ENCODE measurements at places on chromosomes 2 and 18.

GRCh38 chr18:51953521-51953920 is 386.5 kb upstream of the DCC start:
- DNase-seq = no peak

GRCh38 chr2:175430236-175430635 is 248.7 kb upstream of the ATP5MC3 start:
- DNase-seq = no peak

- DNase-seq = no peak
Measured at GRCh38 chr2:67840460-67841068, 222.2 kb downstream of the C1D start.

DNA sequence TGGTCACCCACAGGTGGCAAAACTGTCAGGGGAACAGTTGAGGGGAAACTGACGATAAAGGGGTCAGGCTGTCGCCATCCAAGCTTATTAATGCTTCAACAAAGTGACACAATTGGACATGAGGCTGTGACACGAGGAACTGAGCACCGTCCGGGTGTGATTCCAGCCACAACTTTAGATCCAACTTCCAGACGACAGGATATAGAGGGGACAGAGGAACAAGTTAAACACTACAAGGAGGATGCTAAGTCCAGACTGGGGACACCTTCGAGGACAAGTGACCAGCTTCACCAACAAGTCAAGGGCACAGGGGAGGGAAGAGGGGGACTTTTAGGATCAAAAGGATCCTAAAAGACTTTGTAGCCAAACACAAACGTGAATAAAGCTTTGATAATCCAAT is 23.8 kb downstream of the BOK start:
- DNase-seq = no peak

DNA sequence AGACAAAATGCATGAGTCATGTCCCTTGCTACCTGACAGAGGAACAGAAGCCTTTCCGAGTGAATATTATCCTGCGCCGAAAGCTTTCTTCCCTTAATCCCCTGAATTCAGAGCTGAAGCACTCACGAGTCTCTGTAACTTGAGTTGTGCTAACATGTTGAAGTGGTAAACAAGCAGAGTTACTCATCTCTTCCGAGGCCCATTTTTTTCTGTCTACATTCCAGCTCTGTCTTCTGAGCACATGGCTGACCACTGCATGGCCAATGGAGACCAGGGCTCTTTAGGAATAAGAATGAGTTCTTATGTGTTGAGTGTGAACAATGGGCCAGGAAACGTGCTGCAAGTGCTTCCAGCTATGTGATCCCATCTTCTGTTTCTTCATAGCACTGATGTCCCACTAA is 73.1 kb upstream of the PID1 start:
- DNase-seq = no peak

DNA sequence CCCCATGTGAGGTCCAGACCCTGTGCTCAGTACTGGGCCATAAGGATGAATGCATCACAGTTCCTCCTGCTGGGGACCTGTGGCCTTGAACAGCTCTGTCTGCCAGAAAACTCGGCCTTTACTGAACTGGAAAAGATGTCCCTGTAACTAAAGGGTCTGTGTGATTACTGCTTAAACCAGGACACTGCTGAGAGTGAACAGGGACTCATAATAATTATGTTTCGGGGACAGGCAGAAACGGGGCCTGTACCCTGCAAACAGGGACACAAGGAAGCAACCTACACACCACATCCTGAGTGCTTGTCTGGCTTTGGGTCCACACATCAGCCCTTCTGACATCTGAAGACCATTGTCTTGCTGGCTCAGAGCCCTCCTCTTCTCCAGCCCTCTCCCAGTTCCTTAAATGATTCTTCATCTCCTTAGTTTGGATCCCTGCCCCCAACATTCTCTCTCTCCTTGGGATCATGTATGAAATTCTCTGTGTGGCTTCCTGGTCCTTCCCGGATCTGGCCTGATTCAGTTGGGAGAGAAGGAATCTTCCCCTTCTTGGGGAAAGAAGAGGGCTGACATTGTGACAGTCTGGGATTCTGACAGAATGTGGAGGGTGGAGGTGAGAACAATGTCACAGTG is 248.0 kb downstream of the MYCN start:
- DNase-seq = no peak

DNA sequence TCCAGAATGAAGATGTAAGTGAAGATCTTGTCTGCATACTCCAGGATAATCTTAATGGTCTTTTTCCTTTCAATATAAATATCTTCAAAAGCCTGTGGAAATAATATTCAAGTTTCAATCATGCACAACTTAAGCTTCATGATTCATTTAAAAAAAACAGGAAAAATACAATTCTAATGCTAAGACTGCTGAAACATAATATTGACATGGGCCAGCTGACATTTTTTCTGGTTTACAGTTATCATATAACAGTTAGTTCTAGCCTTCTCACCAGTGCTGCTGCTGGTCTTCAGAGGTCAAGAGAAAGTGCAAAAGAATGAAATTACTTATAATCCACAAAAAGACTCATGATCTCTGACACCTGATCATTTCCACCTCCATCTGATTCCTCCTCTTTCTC is 110.4 kb upstream of the SCN1A start:
- DNase-seq = no peak

- DNase-seq = no peak
Measured at GRCh38 chr2:132669908-132670495, at the start of gene LYPD1. Gene LYPD1 (minus strand): TSS chr2:132670205. CDS start chr2:132669932, 273 bp downstream.

DNA sequence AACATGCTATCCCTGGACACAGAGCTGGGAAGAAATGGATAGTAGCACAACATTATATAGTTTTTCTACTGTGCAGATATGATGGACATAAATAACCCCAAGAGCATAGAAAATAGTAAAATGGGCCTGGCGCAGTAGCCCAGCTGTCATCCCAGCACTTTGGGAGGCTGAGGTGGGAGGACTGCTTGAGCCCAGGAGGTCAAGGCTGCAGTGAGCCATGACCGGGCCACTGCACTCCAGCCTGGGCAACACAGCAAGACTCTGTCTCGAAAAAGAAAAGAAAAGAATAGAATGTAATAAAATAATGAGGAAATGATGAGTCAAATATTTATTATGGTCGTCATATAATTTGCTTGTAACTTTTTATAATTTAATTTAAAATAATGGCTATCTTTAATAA is 7.5 kb upstream of the GAREM2 start:
- no peak for DNase-seq

- DNase-seq = no peak
Measured at GRCh38 chr2:143473820-143474219, 344.6 kb downstream of the ARHGAP15 start.

GRCh38 chr2:23312996-23313606 is 71.9 kb upstream of the KLHL29 start:
- no peak for DNase-seq

- DNase-seq = no peak
Measured at GRCh38 chr2:72731116-72731515, 94.7 kb downstream of the EXOC6B start.

DNA sequence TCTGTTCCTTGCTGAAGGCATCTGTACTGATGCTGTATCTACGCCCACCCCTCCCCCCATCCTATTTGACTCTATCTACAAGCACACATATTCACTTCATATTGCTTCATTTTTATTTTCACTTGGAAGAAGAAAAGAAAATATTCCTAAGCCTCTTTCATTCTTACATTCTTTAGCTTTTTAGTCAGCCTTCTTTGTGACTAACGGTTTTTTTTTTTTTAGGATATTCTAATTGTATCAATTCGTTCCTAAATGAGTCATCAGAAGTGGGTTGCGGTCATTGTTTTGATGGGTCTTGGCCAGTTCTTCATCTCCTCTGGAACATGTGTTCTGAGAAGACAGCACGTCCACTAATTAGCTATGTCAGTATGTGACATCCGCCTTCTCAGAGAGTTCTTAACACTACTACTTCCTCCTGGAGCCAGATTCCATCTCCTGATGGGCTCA is 88.7 kb downstream of the MYO1B start:
- no peak for DNase-seq

Data from activated CD4-positive, CD25-positive, alpha-beta regulatory T cell treated with anti-CD3 and anti-CD28 coated beads, Interleukin-2, amount 50 U/mL, for 16 hours (primary cell).